ENCODE measurements at places on chromosomes 5 and 9.

GRCh38 chr5:76364226-76364589, 38.9 kb upstream of the IQGAP2 start:
- DNase-seq: no peak

DNA sequence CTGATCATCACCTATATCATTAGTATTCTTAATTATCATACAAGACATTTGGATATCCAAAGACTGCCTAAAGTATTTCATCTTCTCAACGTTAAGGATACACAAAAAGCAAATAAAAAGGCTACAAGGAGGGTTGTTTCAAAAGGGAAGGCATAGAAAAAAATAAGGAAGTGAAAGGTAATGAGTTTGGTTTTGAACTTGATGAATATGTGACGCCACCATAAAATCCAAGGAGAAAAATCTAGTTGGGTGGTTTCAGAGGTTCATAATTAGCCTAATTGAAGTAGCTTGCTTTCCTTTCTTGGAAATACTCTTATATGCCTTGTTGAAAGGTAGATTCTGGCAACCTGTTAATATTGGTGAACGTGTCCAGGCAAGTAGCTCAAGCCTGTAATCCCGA, 96.1 kb upstream of the SGCD start:
- DNase-seq: no peak

DNA sequence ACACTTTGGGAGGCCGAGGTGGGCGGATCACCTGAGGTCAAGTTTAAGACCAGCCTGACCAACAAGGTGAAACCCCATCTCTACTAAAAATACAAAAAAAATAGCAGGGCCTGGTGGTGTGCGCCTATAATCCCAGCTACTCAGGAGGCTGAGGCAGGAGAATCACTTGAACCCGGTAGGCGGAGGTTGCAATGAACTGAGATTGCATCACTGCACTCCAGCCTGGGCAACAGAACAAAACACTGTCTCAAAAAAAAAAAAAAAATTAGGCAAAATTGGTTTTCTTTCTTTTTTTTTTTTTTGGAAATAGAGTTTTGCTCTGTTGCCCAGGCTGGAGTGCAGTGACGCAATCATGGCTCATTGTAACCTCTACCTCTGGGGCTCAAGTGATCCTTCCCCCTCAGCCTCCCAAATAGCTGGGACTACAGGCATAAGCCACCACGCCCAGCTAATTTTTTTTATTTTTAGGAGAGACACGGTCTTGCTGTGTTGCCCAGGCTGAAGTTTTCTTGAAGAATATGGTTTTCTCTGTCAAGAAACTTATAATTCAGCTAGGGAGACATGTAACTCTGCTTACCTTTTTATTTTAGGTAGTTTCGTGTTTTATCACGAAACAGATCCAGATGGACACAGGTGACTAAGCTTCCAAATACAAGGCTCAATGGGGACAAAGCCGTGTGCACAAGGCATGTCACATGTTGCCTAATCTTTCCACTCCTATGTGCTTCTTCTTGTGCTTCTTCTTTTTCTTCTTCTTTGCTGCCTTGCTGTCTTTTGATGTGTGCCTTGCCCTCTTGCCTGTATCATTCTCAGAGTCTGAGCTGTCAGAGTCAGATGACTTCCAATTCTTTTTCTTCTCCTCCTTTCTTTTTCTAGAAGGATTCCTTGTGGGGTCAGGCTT, 14.3 kb downstream of the TTC1 start:
- DNase-seq: no peak

DNA sequence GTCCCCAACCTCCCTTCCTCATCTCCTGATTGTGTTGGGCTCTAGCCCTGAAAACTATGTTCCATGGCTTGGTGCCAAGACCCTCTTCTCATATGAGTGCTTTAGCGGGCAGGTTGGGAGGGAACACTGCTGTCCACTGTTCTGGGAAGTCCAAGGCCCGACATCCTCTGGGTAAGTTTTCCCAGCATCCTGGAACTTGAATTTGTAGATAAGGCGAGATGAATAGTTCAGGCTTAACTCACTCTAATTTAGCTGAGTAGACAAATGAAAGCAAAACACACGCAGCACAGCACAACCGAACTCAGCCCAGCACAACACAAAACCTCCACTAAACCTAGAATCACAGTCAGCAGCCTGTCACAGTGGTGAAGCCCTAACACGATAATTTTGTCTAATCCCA, 95.3 kb upstream of the SLC28A3 start:
- DNase-seq: no peak

- no peak for DNase-seq
Measured at GRCh38 chr5:115637507-115637906, 11.7 kb upstream of the TMED7 start.

DNA sequence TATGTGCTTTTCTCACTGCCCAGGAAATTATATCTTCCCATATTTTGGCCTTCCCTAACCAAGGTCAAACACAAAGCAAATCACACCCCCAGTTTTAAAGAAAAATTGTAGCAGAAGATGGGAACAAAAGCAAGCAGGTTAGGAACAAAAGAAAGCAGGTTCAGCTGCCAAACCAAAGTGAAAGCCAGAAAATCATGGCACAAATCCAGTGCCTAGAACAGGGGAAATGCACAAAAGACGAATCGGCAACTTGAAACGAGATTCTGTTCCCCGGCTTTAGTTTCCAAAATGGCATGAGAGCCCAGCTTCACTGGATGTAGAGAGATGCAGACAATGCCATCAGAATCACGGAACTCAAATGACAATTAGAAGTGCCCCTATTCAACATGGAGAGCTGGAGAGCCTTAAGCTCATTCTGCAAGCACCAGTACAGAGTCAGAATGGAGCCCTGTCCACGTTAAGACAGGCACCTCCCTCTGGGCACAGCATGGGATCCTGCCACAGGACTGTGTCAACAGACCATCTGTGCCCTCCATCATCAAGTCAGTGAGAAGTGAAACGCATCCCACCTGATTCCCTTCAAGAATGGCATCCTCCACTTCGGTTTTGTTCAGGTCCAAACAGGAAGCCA, 13.8 kb downstream of the DNAH5 start:
- no peak for DNase-seq

DNA sequence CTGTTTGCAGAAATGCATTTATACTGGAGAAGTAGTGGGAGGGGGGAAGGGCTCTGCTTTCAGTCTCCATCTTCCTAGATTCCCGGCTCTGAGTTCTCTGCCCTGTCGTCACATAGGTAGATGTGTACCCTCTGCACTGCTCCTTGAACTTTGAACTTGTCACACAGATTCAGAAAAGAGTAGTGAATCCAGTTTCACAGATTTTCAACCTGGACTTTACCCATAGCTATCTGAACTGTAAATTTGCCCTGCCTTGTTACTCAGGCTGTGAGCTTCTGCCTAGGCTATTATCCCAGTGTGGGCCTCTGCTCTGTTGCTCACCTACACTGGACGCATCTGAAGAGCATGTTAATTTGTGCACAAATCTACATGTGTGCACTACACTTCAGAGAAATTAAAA, 12.8 kb upstream of the C9orf152 start:
- DNase-seq: no peak

GRCh38 chr5:116861666-116862065, 287.0 kb upstream of the SEMA6A start:
- DNase-seq: no peak

GRCh38 chr9:3858961-3859360, 333.2 kb upstream of the RFX3 start:
- no peak for DNase-seq

DNA sequence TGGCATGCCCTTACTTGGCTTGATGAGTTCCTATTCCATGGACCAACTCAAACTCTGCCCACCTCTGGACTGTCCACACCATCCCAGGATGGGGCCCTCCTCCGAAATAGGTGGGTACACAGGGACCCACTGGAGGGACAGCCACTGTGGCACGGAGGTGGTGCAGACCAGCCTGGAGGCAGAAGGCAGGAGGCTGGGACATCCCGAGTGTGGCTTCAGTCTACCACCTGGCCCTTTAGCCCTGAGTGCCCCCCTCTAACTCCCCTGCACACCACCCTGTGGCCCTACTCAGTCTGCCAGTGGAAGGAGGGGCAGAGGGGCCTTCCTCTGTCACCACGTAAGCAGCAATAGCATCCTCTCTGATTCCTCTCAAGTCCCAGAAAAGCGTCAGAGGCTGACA, 3.7 kb downstream of the IL3 start:
- DNase-seq: peak; percentile 9

- no peak for DNase-seq
Measured at GRCh38 chr5:68641211-68641610, 425.7 kb downstream of the PIK3R1 start.

- DNase-seq: no peak
Measured at GRCh38 chr5:151094852-151095245, 14.0 kb upstream of the TNIP1 start.

GRCh38 chr9:16335788-16336580, 534.5 kb downstream of the BNC2 start:
- no peak for DNase-seq

- peak; percentile 9 for DNase-seq
Measured at GRCh38 chr5:81787474-81788242, 36.8 kb upstream of the SSBP2 start.

DNA sequence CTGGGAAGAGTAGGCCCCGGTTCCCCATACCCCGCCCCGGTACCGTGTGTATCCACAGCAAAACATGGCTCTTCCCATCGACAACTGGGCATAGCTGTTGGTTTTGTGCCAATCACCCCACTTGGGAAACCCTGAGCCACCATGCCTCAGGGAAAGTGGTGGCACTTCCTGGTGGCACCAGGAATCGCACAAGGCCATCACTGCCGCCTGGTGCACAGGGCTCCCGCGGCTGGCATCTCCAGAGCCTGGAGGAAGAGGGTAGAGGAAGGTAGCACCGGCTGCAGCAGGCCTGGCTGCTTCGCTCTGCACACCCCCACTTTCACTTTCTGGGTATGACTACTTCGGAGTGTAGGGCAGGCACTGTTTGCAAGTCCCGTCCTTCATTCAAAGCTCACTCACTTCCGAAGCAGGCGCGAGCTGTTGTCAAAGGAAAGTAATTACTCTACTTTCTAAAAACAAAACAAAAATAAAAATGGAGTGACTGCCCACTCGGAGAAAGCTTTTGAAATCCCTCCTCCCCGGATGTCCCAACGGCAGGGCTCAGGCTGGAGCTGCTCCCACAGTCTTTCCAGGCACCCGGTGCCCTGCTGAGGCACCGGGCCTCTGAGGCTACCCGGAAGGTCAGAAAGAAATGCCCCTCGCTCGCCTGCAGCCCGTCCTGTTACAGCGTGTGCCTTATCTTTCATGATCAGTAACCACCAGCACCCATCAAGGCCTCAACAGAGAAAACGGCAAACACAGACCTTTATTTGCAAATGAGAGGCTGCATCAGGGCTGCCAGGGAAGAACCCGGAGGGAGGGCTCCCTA, 2.0 kb downstream of the BRD3 start:
- DNase-seq: peak; percentile 69

DNA sequence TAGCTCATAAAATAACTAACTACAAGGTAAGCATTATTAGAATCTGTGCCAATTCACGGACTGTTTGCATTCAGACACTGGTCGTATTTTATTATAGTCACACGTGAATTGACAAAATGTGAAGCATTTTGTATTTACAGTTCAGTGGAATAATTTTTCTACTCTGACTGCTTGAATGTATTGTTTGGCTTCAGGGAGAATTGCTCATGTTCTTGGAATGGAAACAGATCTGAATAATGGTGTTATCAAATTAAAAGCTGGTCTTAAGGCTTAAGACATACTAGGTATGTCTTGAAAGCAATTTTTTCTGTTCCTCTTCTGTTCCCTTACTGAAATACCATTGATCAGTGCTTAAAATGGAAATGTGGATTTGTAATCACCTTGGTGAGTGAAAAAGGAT, 543.7 kb upstream of the TLE4 start:
- DNase-seq: no peak

- no peak for DNase-seq
Measured at GRCh38 chr9:88971131-88971960, 19.9 kb upstream of the S1PR3 start.

GRCh38 chr5:40796487-40796889, 1.7 kb downstream of the PRKAA1 start:
- DNase-seq: no peak

DNA sequence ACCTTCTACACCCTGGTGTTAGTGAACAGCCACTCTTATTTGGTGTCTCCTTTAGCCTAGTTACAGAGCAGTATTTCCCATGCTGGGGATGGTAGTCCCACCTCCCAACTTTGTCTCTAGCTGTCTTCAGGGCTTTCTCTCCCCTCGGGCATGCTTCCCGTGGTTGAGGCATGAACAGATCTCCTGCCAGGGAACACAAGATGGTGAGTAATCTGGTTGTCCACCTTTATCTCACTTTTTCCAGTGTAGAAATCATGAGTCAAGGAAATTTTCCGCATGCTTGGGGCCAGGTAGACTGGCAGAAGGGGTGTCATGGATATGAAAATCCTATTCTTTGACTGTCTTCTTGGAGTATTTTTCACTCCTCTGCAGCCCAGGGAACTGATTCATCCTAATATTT, 532.9 kb downstream of the ANXA1 start:
- DNase-seq: no peak

DNA sequence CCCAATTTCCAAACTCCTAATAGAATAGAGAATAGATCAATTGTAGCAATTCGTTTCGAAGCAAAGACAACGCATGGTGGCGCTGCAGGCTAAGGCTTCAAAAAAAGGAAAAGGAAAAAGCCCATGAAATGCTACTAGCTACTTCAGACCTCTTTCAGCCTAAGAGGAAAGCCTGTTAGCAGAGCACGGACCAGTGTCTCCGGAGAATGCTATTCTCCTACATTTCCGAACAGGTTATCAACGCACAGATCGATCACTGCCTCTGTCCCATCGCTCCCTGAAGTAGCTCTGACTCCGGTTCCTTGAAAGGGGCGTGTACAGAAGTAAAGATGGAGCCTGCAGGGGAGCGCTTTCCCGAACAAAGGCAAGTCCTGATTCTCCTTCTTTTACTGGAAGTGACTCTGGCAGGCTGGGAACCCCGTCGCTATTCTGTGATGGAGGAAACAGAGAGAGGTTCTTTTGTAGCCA, at the start of gene PCDHB15:
TSS of gene PCDHB15 (plus strand) at position 146 of the 468 bp plus-strand sequence. CDS start at position 330, 184 bp downstream.
- DNase-seq: peak; percentile 65

GRCh38 chr9:14403081-14403480, 89.1 kb upstream of the NFIB start:
- no peak for DNase-seq

- DNase-seq: peak; percentile 98
Measured at GRCh38 chr5:151213803-151214613, 9.9 kb downstream of the CCDC69 start.

GRCh38 chr9:94971378-94972131, 245.1 kb downstream of the AOPEP start:
- DNase-seq: no peak

- no peak for DNase-seq
Measured at GRCh38 chr5:107717816-107718215, 47.1 kb upstream of the EFNA5 start.

DNA sequence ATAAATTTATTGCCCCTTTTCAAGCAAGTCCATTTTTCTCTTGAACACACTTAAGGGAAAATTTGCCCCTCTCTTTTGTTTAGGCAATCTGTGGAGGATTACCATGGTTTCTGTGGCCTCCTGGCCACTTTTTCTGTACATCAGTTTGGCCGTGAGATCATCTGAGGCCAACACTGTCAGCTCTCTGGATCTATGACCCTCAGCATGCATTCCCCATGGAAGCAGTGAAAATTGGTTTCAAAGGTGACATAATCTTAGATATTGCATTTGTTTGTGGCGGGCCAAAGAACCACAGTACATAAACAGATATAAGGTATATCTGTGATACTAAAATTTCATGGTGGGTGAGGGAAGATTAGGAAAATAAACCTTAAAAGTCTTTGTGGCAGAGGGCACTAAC, 4.6 kb upstream of the ZNF474 start:
- no peak for DNase-seq

Measured in NAMALWA (cell line).